NCI-H510A (cell line): ENCODE measurements at places on chromosomes 3 and 15.
A peak's percentile ranks its signal among the peaks of the same experiment; 100 is the strongest.

GRCh38 chr15:37291920-37292319, 191.6 kb upstream of the MEIS2 start:
- DNase-seq: no peak

GRCh38 chr15:91664224-91664836, 189.2 kb upstream of the SLCO3A1 start:
- DNase-seq: no peak

GRCh38 chr3:14845180-14845579, 26.4 kb downstream of the FGD5 start:
- no peak for DNase-seq

DNA sequence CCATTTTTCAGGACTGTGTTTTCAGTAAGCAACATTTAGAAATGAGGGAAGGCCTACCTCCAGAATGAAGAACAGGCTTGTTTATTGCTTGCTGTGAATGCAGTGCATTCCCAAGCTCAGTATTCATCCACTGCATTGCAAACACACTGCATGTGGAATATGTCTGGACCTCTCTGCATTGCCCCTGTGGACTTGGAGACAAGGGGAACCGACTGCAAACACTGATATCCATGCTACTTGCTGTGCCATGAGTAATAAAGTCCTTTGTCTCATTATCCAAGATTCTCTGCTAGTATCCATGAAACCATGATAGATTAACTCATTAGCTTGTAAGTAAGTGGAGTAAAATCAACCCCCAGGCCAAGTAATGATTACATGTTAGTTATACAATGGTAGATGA, 301.2 kb upstream of the NR2E3 start:
- DNase-seq: no peak

- DNase-seq: no peak
Measured at GRCh38 chr15:68698708-68699107, 119.9 kb downstream of the CORO2B start.

GRCh38 chr15:56094171-56094570, 100.8 kb upstream of the NEDD4 start:
- no peak for DNase-seq

DNA sequence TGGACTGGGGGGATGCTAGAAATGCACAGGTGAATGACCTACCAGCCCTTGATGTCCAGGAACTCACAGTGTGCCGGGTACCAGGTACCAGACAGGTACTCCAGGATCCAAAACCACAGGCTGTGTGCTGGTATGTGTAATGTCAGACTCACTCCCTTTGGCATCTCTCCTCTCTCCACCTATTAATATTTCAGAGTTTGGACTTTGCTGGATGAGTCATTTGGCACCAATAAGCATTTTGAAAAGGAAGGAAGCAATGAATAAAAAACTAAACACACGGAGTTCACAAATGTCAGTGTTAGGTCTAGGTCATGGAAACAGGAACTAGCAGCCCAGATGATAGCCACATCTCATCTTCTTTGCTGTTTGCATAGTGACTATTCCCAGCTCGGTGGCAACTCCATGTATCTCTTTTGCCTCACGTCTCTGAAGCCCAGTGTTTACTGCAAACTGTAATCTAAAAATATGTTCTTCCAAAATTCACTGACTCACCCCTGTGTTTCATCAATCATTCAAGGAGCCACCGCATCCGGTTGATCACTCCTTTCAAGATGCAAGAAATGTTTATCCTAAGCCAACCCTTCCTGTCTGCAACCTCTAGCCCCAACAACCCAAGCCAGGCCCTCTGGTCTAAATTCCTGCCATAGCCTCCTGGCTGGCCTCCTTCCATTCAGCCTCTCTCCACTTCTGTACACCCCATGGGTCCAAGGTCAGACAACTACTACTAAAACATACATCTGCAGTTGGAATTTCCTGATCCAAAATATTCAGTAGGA, 8.4 kb downstream of the ITGB5 start:
- DNase-seq: no peak

GRCh38 chr3:127304121-127304744, 16.4 kb upstream of the PRR20G start:
- DNase-seq: peak; percentile 99

DNA sequence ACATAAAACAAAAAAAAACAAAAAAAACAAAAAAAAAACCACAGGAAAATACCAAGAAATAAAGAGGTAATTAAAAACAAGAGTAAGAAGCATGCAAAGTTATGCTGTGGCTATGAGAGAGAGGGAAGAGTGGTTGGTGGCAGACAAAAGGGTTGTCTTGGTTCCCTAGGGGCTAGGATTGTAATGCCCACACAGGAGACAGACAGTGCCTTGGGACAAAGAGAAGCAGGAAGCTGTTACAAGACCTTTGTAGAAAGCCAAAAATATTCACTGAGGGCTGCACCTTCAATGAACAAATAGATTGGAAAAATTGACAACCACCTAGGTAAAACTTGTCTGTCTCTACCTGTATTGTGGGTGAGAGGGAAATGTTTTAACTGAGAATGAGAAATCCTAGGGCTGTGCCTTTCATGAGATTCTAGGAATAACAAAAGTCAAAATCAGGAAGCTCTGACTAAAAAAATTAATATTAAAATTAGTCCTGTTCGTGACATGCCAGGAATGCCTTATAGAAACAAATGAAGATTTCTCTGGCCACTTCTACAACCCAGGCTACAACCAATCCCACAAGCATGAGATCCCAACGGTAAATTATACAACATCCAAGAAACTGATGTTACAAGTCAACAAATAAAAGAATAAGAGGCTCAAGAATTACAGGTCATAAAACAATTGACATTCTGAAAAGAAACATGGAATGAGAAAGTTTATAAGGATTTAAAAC, 45.0 kb upstream of the PRICKLE2 start:
- no peak for DNase-seq

GRCh38 chr3:16429086-16429485, 84.4 kb downstream of the RFTN1 start:
- no peak for DNase-seq

DNA sequence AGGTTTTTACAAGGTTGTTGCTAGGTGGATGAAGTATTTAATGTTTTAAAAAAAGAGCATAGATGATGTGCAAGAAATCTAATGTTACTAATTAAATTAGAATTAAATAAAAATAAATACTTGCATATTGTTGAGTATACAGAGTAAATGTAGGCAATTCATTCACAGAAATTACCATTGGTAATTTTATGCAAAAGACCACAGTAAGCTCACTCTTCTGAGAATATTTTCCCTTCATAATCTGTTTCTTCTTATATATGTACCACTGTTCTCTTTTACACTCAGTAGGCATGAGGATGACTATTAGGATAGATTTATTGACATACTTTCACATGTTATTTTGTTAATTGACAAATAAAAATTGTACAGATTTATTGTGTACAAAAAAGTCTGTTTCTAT, 681.2 kb upstream of the NECTIN3 start:
- no peak for DNase-seq

GRCh38 chr3:167901138-167901537, 165.6 kb downstream of the SERPINI1 start:
- no peak for DNase-seq

DNA sequence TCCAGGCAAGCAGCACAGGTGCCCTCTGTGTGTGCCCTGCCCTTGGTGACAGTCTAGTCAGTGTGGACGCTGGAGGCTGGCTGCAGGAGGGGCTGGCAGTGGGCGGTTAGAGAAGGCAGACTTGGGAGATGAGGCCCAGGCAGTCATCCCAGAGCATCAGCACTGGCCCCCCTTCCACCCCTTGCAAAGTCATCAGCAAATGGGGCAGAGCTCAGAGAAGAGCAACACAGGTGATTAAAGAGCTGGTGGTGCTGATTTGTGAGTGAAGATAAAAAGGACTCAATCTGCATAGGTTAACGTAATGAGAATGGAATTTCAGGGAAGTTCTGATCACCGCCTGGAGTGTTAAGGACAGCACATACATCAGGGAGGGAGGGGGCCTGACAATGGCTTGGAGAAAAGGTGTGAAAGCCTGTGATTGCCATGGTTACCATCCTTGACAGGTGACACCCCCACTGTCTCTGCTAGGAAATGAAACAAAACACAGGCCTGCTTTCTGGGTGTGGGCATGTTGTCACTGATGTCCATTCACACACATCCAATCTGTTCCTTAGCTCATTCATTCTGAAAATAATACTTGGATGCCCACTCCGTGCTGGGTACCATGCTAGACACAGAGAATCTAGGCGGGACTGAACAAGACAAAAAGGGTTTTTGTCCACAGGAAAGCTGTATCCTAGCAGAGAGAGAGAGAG, 269.6 kb upstream of the ST8SIA2 start:
- no peak for DNase-seq

DNA sequence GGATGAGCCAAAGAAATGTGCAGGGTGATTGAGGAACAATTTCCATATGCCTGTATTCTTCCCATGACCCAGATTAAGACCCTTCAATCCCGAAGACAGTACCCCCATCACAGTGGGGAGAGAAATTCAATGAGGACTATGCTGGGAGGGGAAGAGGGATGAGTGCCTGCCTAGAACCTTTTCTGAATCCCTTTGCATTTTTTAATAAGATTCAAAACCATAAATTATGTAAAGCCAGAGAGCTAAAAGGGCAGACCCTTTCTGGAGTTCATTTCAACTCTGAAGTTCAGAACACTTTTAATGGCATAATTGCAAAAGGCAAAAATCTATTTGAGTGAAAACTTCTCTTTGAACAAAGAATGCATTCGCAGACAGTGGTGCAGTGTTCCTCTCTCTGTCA, 529.5 kb downstream of the NTRK3 start:
- no peak for DNase-seq

DNA sequence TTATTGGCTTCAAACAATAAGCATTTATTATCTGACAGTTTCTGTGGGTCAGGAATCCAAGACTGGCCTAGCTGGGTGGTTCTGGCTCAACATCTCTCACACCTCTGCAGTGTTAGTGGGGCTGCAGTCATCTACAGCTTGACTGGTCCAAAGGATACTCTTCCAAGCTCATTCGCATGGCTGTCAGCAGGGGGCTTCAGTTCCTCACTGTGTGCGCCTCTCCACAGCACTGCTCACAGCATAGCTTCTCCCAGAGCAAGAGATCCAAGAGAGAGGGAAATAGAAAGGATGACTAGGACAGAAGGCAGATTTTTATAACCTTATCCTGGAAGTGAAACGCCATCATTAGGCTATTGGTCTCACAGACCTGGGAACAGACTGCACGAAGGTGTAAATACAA, 64.2 kb downstream of the MAGI1 start:
- no peak for DNase-seq

DNA sequence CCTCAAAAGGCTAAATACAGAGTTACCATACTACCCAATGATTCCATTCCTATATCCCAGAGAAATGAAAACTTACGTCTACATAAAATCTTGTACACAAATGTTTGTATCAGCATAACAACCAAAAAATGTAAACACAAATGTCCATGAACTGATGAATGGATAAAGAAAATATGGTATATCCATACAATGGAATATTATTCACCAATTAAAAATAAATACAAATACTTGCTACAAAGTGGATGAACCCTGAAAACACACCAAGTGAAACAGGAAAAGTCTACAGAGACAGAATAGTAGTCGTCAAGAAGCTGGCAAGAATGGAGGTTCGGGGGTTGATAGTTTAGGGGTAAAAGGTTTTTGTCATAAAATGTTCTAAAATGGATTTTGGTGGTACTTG, 54.0 kb upstream of the ANKRD28 start:
- DNase-seq: no peak

GRCh38 chr3:64093211-64093610, 69.9 kb upstream of the PSMD6 start:
- no peak for DNase-seq
